ENCODE measurements at places on chromosomes 5 and 9.

DNA sequence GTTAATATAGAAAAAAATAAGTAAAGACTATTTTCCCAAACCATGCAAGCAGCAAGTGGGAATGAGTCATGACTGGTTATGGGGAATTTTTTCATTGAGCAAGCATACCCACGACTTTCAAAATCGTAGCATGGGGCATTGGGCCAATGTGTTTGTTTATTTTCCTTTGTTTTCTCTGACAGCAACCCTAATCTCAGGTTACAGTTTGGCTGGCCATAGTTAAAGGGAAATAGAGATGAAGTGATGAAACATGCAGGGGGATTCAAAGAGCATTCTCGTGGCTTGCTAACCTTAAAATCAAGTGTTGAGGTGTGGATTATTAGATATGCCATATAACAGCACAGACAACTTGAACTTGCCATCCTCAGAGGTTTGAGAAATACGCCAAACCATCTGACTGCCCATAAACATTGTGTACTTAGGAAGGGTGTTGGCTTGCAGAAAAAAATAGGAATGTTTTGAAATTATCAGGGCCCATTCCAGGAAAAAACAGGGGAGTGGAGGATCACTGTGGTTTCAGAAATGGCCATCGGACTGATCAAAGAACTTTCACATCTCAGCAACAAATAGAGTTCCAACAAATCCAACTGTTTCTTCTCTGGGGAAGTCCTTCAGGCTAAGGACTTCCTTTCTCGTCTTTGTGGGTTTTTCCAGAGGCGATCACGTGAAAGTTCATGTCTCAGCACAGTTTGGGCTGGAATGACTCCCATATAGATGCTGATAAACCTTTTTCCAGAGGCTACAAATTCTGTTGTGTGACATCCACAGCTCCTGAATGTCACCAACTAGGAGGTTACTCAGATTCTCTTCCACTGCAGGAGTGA is 259.1 kb downstream of the SYK start:
- DNase-seq, result no peak

- DNase-seq, result no peak
These were observed 510.5 kb upstream of the TNC start for GRCh38 chr9:115628426-115628825.

- no peak for DNase-seq
These were observed 288.5 kb upstream of the ANKH start for GRCh38 chr5:15160091-15160490.

DNA sequence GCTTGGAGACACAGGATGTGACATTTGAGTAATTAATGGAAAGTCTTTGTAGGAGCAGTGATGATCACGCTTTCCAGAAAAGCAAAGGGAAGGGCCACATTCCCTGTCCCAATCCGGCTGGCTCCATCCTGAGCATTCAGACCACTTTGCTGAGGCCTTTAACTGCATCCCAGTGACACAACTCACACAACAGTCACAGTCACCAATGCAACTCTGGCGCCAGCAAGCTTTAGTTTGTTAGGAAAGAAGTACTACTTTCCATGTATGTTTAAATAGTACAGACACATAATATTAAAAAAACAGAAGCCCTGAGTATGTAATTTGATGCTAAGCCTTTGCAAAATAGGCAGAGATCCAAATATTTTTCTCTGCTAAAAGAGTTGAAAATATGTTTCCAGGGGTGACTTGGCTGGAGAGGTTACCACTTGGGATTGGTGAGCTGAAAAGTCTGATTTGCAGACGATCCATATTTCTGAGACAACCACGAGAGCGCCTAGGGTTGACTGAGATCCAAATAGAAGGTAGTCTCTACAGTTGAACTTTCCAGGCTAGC is 31.7 kb upstream of the GAS1 start:
- DNase-seq, result no peak

DNA sequence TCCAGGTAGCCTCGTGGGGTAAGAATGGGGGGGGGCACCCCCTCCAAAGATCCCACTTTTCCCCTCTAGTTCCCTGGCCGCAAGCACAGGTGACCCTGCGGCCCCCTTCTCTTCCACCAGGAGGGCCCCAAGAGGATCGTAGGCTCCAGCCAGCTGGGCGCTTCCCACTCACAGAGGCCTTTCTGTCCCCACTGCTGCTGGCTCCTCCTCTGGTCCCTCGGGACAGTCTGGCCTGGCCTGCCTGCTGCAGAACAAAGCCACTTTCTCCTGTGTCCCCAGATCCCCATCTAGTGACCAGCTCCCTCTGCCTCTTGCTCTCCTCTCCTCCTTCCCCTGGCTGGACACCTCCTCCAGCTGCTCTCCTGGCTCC is 534 bp upstream of the SAPCD2 start:
- DNase-seq, result no peak

DNA sequence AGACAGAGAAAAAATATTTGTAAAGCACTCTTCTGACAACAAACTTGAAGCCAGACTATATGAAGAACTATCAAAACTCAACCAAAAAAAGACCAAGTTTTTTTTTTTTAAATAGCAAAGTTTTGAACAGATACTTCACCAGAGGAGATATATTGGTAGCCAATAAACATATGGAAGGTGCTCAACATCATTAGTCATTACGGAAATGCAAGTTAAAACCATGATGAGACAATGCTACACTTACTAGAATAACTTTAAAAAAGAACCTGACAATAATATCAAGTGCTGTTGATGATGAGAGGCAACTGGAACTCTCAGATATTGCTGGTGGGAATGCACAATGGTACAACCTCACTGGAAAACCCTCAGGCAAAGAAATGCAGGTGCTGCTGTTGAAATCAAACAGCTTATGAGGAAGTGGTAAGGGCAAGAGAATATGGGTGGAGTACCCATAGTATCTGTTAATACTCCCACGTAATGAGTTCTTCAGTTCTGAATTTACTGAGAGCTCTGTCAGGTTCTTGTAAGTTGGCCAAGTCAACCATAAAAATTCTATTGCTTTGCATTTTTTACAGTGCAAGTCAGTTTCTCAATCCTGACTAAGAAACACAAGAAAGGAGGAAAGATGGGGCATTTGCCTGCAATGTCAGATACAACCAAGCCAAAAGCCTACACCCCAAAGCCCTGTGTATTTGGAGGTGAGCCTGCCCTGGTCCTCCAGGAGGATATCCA is 87.3 kb upstream of the GNAQ start:
- DNase-seq, result peak; percentile 36

Measured in CD4-positive, alpha-beta T cell treated with Interleukin-12 subunit alpha and Interleukin-12 subunit beta, for 1 hour (primary cell).